ENCODE measurements at places on chromosomes 13 and 19. TPM values are rescaled to one million over a fixed set of nuclear protein-coding genes. Genes with fewer than 3 reads are reported as not detected.

Gene KCNN1
- total RNA-seq = 0.34 TPM

Gene NLRP5
- not detected for total RNA-seq

Gene MADCAM1
- total RNA-seq = not detected

Gene GARIN5B
- not detected for total RNA-seq

Gene CYP2F1
- total RNA-seq = not detected

Gene PBX4
- total RNA-seq = 3.2 TPM

Gene CASP14
- not detected for total RNA-seq

Gene ZNF444
- 14.0 TPM for total RNA-seq

Gene MEF2B
- 0.15 TPM for total RNA-seq

Gene ZNF568
- 5.5 TPM for total RNA-seq

Gene PLA2G4C
- 2.0 TPM for total RNA-seq

Data from bronchus fibroblast of lung (primary cell).